ENCODE measurements at places on chromosomes 2 and 18. TPM values are rescaled to one million over a fixed set of nuclear protein-coding genes. Genes with fewer than 3 reads are reported as not detected.

Gene GPR75
- 3.3 TPM for polyA plus RNA-seq

Gene SLC19A3
- polyA plus RNA-seq, result 80.8 TPM

Gene LRP1B
- polyA plus RNA-seq, result 1.0 TPM

Gene NDC80
- polyA plus RNA-seq, result 11.8 TPM

Gene TRIB2
- 26.7 TPM for polyA plus RNA-seq

Gene SPHKAP
- polyA plus RNA-seq, result 0.16 TPM

Gene PDE1A
- 16.1 TPM for polyA plus RNA-seq

Gene FMNL2
- 35.3 TPM for polyA plus RNA-seq

All from large intestine (tissue), 12 donors.